Large intestine (tissue), 12 donors: ENCODE measurements at places on chromosomes 1 and 21. TPM values are rescaled to one million over a fixed set of nuclear protein-coding genes. Genes with fewer than 3 reads are reported as not detected.
A peak's percentile ranks its signal among the peaks of the same experiment; 100 is the strongest.

- H3K27me3 ChIP-seq = no peaks in the 10 kb centered on the region
- H3K36me3 ChIP-seq = no peaks in the 10 kb centered on the region
- no peak overlapping the region for H3K4me3 ChIP-seq
- peaks cover 40% of the 10 kb centered on the region for H3K4me1 ChIP-seq
- peak; percentile 64 for DNase-seq
Measured at GRCh38 chr1:226656201-226656600, 82.9 kb downstream of the ITPKB start.

DNA sequence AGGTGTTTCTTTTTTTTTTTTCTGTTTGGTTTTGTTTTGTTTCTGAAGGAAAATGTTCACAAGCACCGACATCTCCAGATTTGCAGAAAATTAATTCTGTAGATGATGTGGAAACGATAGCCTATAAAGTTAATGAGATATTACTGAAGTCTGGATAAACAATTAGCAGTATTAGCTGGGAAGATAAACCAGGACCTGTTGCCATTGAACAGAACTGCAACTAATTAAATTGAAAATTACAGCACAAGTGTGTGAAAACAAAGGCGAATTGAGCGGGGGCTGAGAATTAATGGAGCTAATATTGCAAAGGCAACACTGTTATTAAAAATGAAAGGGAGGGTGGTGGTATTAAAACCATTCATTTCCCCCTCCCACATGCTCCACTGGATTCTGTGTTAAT, 107.5 kb upstream of the AJAP1 start:
- no peak overlapping the region for H3K27ac ChIP-seq
- H3K36me3 ChIP-seq = no peaks in the 10 kb centered on the region
- no peak overlapping the region for H3K4me3 ChIP-seq
- no peaks in the 10 kb centered on the region for H3K4me1 ChIP-seq

GRCh38 chr1:195828325-195828724, 779.9 kb downstream of the KCNT2 start:
- no peaks in the 10 kb centered on the region for H3K4me1 ChIP-seq
- no peaks in the 10 kb centered on the region for H3K27me3 ChIP-seq
- no peaks in the 10 kb centered on the region for H3K36me3 ChIP-seq
- no peak overlapping the region for H3K27ac ChIP-seq
- no peak overlapping the region for H3K4me3 ChIP-seq
- DNase-seq = no peak

DNA sequence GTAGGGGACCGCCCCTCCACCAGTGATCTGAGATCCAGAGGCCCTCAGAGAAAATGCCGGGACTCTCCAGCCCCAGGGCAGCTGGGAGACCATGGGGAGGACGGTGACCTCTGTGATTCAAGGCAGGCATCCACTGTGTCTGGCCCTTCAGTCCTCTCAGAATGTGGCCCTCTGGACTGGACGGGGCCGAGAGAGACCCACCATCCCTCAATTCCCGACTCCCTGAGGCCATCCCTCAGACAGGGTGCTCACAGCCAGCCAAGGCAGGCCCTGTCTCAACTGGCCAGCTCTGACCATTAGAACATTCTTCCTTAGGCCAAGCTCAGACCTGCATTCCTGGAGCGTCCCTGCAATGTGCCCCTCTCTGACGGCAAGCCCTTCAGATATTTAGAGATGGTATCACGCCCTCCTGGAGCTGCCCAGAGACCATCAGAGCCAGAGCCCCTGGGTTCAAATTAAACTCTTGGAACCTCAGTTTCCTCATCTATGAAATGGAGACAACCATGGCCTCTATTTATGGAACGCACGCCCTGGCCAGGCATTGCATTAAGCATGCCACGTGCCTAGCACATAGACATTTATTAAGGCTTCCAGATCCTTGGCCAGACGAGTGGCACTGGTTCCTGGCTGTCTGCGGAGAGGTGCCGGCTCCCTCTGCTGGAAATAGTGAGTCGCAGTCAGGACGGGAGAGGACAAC, 9.6 kb upstream of the EPS8L3 start:
- no peak overlapping the region for H3K4me3 ChIP-seq
- DNase-seq = peak; percentile 84
- H3K4me1 ChIP-seq = peaks cover 6% of the 10 kb centered on the region

The MASP2 gene
- 5.8 TPM for polyA plus RNA-seq

The NUAK2 gene
- polyA plus RNA-seq = 8.5 TPM

- DNase-seq = no peak
- no peaks in the 10 kb centered on the region for H3K27me3 ChIP-seq
- H3K36me3 ChIP-seq = no peaks in the 10 kb centered on the region
- H3K27ac ChIP-seq = no peak overlapping the region
- no peaks in the 10 kb centered on the region for H3K4me1 ChIP-seq
Measured at GRCh38 chr21:41672543-41672915, 94.3 kb downstream of the RIPK4 start.

DNA sequence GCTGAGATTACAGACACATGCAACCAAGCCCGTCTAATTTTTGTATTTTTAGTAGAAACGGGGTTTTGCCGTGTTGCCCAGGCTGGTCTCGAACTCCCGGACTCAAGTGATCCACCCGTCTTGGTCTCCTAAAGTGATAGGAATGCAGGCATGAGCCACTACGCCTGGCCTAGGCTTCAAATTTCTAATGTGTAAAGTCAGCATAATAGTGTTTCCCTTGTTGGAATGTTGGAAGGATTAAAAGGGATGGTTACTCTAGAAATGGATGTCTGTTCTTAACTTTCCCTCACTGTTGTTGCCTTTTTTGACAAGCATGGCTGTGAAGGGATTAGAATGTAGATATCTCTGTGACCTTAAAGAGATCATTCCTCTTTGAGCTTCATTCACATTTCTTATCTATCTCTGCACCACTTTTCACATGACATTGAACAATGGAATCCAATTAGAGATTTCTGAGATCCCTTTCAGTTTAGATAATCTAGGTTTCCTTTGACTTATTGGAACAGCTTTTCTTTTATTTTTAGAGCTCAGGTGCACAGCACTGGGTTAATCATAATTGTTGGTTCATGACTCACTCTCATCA, 33.7 kb downstream of the NFASC start:
- H3K27ac ChIP-seq = no peak overlapping the region
- H3K4me3 ChIP-seq = no peak overlapping the region
- no peaks in the 10 kb centered on the region for H3K4me1 ChIP-seq

- H3K4me3 ChIP-seq = no peak overlapping the region
- peaks cover 14% of the 10 kb centered on the region for H3K4me1 ChIP-seq
- no peak for DNase-seq
- no peak overlapping the region for H3K27ac ChIP-seq
Measured at GRCh38 chr1:212670301-212670700, 29.3 kb downstream of the BATF3 start.

GRCh38 chr1:206495493-206496046, 11.8 kb upstream of the RASSF5 start:
- DNase-seq = no peak
- no peaks in the 10 kb centered on the region for H3K27me3 ChIP-seq
- H3K36me3 ChIP-seq = peaks cover 39% of the 10 kb centered on the region
- H3K4me3 ChIP-seq = no peak overlapping the region
- H3K27ac ChIP-seq = no peak overlapping the region
- peaks cover 9% of the 10 kb centered on the region for H3K4me1 ChIP-seq

DNA sequence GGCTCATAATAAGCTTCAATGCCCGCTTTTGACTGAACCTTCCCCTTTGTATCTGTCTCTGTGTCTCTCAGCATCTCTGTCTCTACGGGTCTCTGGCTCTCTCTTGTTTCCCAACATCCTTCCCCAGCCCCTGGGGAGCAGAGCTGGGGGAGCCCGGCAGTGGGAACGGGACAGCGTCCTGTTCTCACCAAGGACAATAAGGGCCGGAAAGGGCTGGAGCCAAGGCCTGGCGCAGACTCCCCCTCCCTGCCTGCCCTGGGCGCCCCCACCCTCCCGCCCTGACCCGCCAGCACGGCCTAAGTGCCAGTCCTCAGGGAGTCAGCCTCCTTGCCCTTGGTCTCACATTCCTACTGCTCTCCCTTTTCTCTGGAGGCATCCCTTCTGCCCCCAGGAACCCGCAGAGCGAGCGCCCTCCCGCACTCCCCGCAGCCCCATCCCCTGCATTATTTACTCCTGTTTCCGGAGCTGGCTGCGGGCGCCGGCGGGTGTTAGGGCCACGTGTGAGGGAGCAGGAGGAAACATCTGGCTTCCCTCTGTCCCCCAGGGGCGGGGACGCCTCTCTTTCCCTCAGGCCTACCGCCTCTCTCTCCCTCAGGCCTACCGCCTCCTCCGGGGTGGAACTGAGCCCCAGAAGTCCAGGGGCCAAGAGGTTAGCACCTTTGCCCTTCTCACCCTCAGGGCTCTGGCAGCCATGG, 6.5 kb downstream of the KRTCAP2 start:
- DNase-seq = no peak
- H3K36me3 ChIP-seq = peaks cover 19% of the 10 kb centered on the region
- H3K27me3 ChIP-seq = no peaks in the 10 kb centered on the region
- peak overlapping the region; percentile 30 for H3K27ac ChIP-seq
- H3K4me1 ChIP-seq = peaks cover 11% of the 10 kb centered on the region
- no peak overlapping the region for H3K4me3 ChIP-seq

DNA sequence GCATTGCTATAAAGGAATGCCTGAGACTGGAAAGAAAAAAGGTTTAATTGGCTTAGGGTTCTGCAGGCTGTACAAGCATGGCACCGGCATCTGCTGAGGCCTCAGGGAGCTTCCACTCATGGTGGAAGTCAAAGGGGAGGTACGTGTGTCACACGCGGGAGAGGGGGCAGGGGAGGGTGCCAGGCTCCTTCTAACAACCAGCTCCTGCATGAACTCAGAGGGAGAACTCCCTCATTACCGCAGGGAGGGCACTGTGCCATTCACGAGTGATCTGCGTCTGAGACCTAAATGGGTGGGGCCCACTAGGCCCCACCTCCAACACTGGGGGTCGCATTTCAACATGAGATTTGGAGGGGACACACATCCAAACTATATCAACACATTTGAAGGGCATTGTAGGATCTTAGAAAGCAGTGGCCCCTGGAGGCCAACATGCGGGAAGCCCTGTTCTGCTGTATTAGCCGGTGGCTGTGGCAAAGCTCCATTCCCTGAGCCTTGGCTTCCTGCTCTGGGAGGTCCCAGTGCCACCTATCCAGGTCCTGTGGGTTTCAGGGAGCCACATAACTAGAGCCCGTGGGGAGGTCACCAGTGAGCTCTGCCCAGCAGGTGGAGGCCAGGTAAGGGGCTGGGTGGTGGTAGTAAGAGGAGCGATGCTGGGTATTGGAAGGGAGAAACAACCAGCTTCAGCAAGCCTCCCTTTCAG, 10.0 kb downstream of the WNT3A start:
- peaks cover 14% of the 10 kb centered on the region for H3K27me3 ChIP-seq
- no peaks in the 10 kb centered on the region for H3K4me1 ChIP-seq
- no peak for DNase-seq
- H3K4me3 ChIP-seq = no peak overlapping the region
- no peak overlapping the region for H3K27ac ChIP-seq

DNA sequence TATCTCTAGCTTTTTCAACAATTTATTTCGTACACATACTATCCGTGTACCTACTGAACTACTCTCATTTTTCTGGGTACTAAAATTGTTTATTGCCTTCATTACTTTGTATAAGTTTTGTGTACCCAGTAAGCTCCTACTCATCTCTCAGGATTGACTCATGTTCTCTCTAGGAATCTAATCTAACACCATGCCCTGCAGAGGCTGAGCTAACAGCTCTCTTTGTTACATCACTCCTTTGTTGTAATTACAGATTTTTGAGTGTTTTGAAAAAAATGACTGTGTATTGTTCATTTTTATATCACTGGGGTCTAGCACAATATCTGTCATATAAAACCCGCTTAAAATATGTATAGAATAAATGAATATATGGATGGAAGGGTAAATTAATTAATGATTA, 167.1 kb downstream of the ATP6V1G3 start:
- DNase-seq = no peak
- H3K27ac ChIP-seq = no peak overlapping the region
- no peaks in the 10 kb centered on the region for H3K4me1 ChIP-seq
- H3K4me3 ChIP-seq = no peak overlapping the region

- H3K27ac ChIP-seq = no peak overlapping the region
- H3K36me3 ChIP-seq = peaks cover 14% of the 10 kb centered on the region
Measured at GRCh38 chr1:230986976-230987375, 8.1 kb downstream of the ARV1 start.

- DNase-seq = no peak
- H3K4me1 ChIP-seq = no peaks in the 10 kb centered on the region
- peaks cover 11% of the 10 kb centered on the region for H3K27me3 ChIP-seq
Measured at GRCh38 chr1:88454781-88455180, 229.3 kb upstream of the PKN2 start.

- peaks cover 56% of the 10 kb centered on the region for H3K4me1 ChIP-seq
- peak overlapping the region; percentile 79 for H3K27ac ChIP-seq
- H3K4me3 ChIP-seq = peak overlapping the region; percentile 94
- no peaks in the 10 kb centered on the region for H3K27me3 ChIP-seq
- H3K36me3 ChIP-seq = no peaks in the 10 kb centered on the region
- peak; percentile 73 for DNase-seq
Measured at GRCh38 chr1:155978973-155979429, 654 bp upstream of the ARHGEF2 start.

DNA sequence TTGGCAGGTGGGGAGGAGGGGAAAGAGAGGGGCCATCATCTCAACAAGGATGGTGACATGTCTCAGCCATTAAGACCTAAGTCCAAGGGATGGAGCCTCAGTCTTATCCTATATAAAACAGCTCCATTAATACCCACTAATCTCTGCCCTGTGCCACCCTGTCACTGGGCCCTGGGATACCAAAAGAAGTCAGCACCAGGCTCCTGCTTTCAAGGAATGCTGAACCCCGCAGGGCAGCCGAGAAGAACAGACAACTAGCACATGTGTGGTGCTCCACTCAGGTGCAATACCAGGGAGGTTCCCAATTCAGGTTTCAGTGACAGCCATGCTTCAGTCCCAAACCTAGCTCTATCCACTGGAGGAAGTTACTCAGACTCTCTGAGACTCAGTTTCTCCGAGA, 128.4 kb downstream of the GRIK3 start:
- H3K4me3 ChIP-seq = no peak overlapping the region
- no peak overlapping the region for H3K27ac ChIP-seq
- no peaks in the 10 kb centered on the region for H3K36me3 ChIP-seq
- no peaks in the 10 kb centered on the region for H3K27me3 ChIP-seq
- no peaks in the 10 kb centered on the region for H3K4me1 ChIP-seq

The PIP5K1A gene
- polyA plus RNA-seq = 32.9 TPM

The BRDT gene
- polyA plus RNA-seq = not detected

DNA sequence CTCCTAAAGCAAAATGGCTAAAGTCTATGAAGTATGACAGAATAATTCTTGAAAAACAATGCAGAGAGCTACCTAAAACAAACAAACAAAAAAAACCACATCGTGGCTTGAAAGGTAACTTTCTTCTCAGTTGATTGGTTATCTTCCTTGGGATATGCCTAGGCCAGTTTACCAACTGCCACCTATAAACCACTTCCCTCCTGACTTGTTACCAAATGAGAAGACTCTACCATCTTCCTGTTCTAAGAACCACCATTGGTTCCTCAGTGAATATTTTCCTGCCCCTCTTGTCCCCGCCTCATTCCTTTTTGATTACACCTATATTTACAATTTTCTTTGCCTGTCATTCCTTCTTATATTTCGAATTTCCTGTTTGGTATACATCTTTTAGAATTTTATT, 336.6 kb downstream of the SIPA1L2 start:
- no peaks in the 10 kb centered on the region for H3K36me3 ChIP-seq
- no peak for DNase-seq
- H3K4me3 ChIP-seq = no peak overlapping the region
- peaks cover 2% of the 10 kb centered on the region for H3K4me1 ChIP-seq
- no peak overlapping the region for H3K27ac ChIP-seq
